ENCODE measurements at places on chromosomes 11 and 22.

GRCh38 chr11:104907521-104908185 is 9.4 kb upstream of the CASP12 start:
- DNase-seq, result no peak

- DNase-seq, result no peak
These were observed 218.3 kb upstream of the CTSC start for GRCh38 chr11:88555829-88556202.

DNA sequence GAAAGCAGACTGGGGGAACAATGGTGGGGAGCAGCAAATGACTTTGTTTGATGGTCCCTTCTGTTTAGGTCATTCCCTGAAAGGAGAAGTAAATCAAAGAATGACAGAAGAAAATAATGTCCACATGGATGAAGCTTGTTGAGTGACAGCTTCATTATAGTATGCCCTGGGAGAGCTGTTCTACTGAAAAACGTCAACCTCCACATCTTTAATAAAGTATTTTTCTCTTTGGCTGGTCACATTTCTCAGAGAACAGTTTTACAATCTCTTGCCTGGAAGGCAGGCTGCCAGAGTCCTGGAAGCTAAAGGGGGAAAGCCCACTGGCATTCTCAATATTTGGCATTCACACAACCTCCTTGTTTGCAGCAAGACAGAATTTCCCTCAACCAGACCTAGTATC is 287.9 kb downstream of the SWAP70 start:
- DNase-seq, result no peak

DNA sequence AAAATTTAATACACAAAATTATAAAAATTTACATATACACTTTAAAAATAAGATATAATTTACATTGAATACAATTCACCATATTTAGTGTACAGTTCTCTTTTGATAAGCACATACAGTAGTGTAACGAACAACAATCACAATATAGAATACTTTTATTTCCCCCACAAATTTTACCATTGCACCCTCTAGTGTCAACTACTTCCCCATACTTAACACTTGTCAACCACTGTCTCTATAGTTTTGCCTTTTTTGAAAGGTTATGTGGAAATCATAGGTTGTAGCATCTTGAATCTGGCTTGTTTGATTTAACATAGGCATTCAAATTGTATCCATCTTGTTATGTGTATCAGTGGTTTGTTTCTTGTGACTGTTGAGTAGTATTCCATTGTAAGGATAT is 21.3 kb upstream of the PANX1 start:
- DNase-seq, result no peak

GRCh38 chr11:44876194-44876723 is 74.4 kb downstream of the TP53I11 start:
- no peak for DNase-seq

- DNase-seq, result no peak
These were observed 377.1 kb downstream of the DCDC1 start for GRCh38 chr11:30992513-30992849.

DNA sequence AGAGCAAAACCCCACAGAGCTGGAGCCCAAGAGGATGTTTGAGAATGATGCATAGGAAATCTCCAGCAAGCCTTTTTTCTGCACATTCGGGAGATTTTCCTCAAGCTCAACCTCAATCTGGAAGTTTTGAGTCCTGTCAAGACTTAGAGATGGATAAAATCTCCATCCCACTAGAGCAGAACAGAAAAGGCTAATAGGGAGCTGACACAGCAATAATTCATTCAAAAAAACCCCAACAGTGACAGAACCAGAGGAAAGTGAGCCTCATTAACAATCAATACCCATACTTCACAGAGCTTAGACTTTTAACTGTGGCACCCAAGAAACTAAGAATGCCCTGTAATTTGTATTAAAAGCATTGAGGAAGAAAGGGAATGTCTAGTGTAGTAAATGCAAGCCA is 115.9 kb upstream of the BDNF start:
- DNase-seq, result no peak

- DNase-seq, result no peak
These were observed 2.8 kb upstream of the CDC42EP1 start for GRCh38 chr22:37557321-37558001.

DNA sequence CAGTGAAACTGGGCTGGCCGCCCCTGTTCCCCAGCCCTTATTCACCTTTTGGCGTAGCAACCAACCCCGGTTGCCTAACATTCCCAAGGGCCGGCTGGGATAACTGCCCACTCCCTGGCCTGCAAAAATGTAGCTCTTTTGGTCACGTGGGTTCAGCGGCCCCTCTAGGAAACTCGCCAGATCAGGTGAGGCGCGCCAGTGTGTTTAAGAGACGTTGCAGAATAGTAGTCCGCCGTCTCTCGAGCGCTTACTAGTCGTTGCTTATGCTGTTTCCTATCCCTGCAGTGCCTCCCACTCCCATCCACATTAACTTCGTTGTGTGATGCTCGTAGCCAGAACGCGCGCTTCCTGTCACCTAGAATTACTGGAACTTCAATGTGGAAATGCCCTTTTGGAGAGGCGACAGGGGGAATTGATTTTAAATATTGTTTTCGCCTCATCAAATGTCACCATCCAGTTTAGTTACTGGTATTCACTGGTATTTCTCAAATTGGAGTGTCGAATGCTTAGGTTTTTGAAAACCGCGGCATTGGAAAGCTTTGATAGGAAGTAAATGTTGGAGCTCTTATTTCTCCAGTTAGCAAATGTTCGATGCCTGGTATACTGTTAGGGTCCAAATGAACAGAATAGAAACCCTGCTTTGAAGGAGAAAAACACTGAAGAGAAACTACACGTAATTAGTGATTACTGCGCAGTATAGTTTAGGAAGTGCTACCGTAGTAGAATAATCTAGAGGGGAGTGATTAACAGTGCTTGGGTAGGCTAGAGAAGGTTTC is 823 bp downstream of the CEP57 start:
- DNase-seq, result peak; percentile 38

GRCh38 chr11:9070749-9071491 is 20.5 kb downstream of the SCUBE2 start:
- DNase-seq, result no peak

- no peak for DNase-seq
These were observed 203.4 kb downstream of the CADM1 start for GRCh38 chr11:115300660-115301428.

- DNase-seq, result no peak
These were observed 43.7 kb upstream of the SUSD2 start for GRCh38 chr22:24137595-24137994.

DNA sequence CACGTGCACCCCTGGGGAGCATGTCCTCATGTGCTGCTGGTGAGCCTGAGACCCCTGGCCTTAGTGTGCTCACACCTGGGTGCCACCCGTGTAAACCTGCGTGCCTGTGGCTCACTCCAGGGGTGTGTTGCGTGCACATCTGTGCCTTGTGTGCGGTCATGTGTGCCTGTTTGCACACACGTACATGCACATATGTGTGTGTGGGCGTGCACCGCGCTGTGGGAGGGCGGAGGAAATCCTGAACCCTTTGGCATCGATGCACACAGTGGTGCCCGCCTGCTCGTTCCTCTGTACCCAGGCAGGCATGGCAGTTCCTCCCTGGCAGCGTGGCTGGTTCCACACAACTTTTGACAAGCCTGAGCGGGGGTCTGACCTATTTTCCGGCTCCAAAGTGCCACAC is 1181.9 kb downstream of the BRD1 start:
- no peak for DNase-seq

- DNase-seq, result no peak
These were observed 459.9 kb downstream of the OPCML start for GRCh38 chr11:133072378-133072777.

DNA sequence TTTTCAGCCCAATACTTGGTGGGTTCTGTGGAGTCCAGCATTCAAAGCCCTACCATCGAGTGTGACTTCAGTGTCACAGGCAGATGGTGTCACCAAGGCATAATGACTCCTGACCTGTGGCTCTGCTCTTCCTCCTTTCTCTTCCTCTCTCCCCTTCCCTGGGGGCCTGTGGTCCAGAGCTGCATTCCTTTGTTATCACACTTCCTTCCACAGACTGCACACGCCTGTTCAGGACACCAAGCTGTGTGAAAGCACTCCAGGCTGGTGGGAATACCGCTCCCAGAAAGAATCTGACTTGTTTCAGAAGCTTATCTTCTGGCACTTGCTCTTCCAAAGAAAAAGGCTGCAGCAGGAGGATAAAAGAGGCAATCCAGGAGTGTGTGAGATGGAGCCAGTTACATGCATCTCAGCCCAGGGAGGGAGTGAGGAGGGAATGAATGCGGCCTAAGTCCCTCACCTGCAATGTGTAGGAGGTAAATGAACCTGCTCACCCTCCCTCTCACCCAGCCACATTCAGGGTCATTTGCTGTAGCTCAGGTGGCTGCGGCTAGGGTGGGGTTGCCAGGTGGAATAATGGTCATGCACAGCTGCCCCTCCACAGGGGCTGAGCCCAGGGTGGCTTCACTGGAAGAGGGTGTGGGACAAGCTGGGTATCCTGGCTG is 79.3 kb downstream of the ADAMTS15 start:
- DNase-seq, result no peak

- DNase-seq, result no peak
These were observed 9.9 kb upstream of the CARD18 start for GRCh38 chr11:105149477-105149876.

- no peak for DNase-seq
These were observed 31.4 kb downstream of the HSPA8 start for GRCh38 chr11:123030517-123030916.

Measured in germinal center (tissue), 1 donor.